Urinary bladder (tissue), 4 donors: ENCODE measurements at places on chromosomes 13 and 19. TPM values are rescaled to one million over a fixed set of nuclear protein-coding genes. Genes with fewer than 3 reads are reported as not detected.

- DNase-seq, result no peak
Observed at GRCh38 chr13:29886446-29886845, 36.0 kb upstream of the UBL3 start.

GRCh38 chr13:109401307-109401706, 385.1 kb downstream of the IRS2 start:
- DNase-seq, result no peak

DNA sequence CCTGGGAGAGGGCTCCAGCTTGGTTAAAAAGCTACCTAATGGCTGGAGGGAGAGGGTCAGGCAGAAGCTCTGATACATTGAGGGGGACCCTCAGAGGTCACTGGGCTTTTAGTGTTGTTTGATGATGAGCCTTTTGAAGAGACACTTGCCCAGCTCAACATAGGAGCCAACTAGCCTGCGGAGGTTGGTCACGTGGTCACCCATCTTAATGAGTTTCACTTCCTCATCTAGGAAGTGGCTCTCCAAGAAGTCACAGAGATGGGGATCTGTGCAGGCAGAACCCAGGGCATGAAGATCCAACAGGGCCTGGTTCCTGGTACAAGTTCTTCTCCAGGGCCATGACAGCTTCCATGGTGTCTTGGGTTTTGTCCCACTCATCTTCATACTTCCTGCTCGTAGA, 33.4 kb downstream of the IPO5 start:
- DNase-seq, result no peak

DNA sequence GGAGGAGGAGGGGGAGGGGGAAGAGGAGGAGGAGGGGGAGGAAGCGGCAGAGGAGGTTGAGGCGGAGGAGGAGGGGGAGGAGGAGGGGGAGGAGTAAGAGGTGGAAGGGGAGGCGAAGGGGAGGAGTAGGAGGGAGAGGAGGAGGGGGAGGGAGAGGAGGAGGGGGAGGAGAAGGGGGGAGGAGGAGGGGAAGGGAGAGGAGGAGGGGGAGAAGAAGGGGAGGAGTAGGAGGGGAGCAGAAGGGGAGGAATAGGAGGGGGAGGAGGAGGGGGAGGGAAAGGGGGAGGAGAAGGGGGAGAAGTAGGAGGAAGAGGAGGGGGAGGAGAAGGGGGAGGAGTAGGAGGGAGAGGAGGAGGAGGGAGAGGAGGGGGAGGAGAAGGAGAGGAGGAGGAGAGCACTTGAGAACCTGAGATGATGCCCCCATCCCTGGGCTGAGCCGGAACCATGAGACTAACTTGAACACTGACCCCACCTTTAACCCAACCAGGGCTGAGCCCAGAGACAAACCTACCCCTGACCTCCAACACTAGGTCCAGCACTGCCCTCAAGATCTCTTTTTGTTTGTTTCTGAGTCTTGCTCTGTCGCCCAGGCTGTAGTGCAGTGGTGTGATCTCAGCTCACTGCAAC, 12.6 kb downstream of the ABCA7 start:
- no peak for DNase-seq

DNA sequence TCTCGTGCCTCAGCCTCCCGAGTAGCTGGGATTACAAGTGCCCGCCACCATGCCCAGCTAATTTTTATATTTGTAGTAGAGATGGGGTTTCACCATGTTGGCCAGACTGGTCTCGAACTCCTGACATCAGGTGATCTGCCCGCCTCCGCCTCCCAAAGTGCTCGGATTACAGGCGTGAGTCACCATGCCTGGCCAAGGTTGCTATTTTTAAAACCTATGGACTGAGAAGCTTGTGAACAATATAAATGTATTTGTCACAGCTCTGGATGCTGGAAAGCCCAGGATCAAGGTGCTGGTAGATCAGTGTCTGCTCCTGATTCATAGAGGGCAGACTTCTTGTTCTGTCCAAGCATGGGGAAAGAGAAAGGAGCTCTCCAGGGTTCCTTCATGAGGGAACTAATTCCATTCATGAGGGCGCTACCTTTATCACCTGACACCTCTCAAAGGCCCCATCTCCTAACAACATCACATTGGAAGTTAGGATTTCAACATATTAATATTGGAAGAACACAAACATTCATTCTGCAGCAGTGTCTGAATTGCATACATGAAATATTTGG, 16.1 kb downstream of the CARD8 start:
- no peak for DNase-seq

GRCh38 chr19:34386645-34387445, 17.4 kb upstream of the PDCD2L start:
- DNase-seq, result no peak

DNA sequence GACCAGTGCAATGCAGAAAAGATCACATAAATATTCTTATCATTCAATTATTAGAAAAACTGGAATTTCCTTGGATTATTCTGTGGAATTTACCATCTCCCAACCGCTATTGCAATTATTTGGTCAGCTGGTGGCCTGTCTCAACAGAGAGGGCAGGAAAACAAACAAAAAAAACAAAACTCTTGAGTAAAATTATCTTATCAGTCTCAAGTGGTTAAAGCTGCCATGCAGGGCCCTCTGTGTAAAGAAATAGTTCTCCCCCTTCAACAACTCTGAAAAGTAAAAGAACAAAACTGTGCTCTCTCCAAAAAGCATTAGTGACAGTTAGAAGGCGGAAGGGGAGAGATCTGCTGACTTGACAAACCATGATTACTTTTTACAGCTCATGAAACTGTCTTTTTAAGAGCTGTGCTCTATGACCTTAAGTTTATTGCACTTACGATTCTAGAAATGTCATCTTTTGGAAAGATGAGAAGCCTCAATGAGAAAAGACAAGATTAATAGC, 152.3 kb downstream of the DLEU7 start:
- peak; percentile 45 for DNase-seq

- DNase-seq, result no peak
Observed at GRCh38 chr13:37136187-37136586, 30.7 kb upstream of the CSNK1A1L start.

- DNase-seq, result no peak
Observed at GRCh38 chr13:41411522-41411921, 45.8 kb upstream of the RGCC start.

DNA sequence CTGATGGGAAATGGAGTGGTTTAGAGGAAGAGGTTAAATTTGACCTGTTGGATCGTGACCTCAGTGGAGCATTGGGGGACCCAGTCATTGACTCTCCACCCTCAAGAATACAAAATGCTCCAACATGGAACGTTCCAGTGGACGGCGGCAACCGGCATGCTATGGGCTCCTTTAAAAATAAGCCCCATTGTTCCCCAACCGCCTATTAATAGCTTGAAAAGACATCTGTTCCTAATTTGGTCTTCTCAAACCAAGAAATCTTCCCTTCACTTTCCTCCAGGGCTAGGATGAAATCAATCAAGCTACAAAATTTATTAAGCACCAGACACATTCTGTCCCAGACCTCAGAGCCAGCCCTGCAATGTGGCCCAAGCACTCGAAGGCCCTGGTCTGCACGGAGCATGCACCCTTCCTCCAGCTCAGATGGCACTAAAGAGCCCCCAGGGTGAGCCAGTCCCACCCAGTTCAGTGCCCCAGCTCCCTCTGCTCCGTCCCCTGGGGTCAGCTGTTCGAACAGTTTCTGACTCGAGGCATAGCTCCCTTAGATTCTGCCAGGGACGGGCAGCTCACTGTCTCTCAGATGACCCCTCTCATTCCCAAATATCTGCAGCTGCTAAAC, 22.5 kb upstream of the VSTM2B start:
- DNase-seq, result no peak

GRCh38 chr19:11347546-11348039, 1.3 kb downstream of the CCDC159 start:
- DNase-seq, result no peak

- no peak for DNase-seq
Observed at GRCh38 chr13:105538346-105538745, 997.1 kb downstream of the EFNB2 start.

GRCh38 chr13:101514695-101515275, 62.3 kb downstream of the ITGBL1 start:
- DNase-seq, result no peak

- no peak for DNase-seq
Observed at GRCh38 chr19:1440418-1440801, 2.2 kb downstream of the RPS15 start.

GRCh38 chr13:66492479-66492878, 737.7 kb downstream of the PCDH9 start:
- DNase-seq, result no peak

- DNase-seq, result no peak
Observed at GRCh38 chr13:82358284-82358683, 1524.0 kb downstream of the SLITRK1 start.

GRCh38 chr13:78176880-78177279, 258.2 kb upstream of the EDNRB start:
- DNase-seq, result no peak

DNA sequence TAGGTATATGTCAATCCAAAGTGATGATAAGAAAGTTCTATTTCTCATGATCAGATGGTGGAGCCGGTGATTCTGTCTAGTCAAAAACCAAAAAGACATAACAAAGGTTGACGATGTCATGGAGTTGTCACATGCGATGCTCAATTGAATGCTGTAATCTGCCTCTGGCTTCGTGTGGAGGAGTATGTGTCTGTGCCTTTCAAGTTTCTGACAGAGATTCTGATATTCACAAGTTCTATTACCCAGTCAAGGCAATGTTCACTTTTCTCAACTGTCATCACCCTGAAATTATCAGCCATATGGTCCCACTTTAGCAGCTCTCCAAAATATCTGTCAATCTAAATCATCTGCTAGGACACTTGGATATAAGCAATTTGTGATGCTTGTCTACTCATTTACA, 367.6 kb upstream of the PRR20A start:
- DNase-seq, result no peak

DNA sequence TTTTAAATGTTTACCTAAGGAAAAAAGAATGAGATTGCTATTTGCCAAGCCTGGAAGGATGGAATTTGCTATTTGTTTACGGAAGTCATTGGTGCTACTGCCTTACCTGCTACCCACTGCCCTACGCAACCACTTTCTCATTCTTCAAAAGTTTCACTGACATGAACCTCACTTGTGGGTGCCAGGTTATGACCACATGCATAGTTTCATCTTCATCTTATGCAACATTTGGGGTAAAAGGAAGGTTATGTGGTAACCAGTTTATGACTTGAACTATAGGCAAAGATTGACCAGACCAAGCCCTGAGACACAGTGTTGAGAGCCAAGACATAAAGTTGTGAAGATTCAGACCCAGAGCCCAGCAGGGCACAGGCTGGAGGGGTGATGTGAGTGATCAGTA, 142.5 kb downstream of the LACC1 start:
- DNase-seq, result no peak

GRCh38 chr13:19863323-19864023, at the start of gene ZMYM5:
Gene ZMYM5, minus strand, starts transcription at chr13:19863649. Its CDS starts 11,469 bp downstream, at chr13:19852180.
- DNase-seq, result peak; percentile 98

DNA sequence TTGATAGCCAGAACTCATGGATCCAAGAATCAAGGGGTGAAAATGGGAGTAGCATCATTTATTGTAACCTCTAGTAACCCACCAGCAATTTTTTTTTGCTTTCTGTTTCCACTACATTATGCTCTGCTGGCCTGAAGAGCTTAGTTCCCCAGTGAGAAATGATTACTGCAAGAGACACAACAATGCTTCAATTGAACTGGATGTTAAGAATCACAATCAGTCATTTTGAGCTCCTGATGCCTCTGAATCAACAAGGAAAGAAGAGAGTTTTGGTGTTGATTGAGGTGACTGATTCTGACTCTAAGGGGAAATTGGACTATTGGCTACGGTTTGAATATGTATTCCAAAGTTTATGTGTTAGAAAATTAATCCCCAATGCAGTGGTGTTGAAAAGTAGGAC, 1084.4 kb downstream of the SLITRK1 start:
- DNase-seq, result no peak

GRCh38 chr19:3916033-3916432, 16.8 kb upstream of the NMRK2 start:
- no peak for DNase-seq

DNA sequence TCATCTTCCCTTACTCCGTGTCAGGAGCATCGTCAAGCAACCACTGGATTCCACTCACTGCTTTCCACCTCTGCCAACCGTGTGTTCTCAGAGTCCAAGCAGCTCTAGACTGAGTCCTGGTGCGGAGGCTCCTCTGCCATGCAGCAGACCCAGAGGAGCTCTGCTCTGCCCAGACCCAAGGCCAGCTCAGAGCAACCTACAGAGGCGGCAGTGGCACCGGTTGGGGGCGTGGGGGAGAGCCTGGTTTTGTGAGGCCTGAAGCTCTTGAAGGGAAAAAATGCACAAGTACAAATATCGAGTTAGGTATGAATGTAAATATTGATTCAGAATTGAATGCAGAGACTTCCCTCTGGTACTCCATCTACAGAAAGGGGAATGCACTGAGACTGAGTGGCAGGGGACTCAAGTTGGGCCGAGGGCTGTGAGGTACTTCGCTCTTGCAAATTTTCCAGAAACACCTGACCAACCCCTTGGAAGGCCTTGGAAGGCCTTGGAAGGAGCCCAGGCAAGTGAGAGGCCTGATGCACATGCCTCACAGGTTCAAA, 46.7 kb downstream of the GJA3 start:
- no peak for DNase-seq

GRCh38 chr19:41311613-41312012, 1.6 kb downstream of the CCDC97 start:
- DNase-seq, result no peak

GRCh38 chr13:29718694-29719093, 123.2 kb upstream of the SLC7A1 start:
- no peak for DNase-seq

LRRC8E gene
- total RNA-seq, result 1.3 TPM

MEX3D gene
- total RNA-seq, result 24.2 TPM

CLEC17A gene
- 0.21 TPM for total RNA-seq

CEACAM19 gene
- total RNA-seq, result 1.8 TPM

TPTE2 gene
- 0.16 TPM for total RNA-seq

CEACAM4 gene
- total RNA-seq, result not detected
